ENCODE measurements at places on chromosomes 2 and 18. TPM values are rescaled to one million over a fixed set of nuclear protein-coding genes. Genes with fewer than 3 reads are reported as not detected.

DNA sequence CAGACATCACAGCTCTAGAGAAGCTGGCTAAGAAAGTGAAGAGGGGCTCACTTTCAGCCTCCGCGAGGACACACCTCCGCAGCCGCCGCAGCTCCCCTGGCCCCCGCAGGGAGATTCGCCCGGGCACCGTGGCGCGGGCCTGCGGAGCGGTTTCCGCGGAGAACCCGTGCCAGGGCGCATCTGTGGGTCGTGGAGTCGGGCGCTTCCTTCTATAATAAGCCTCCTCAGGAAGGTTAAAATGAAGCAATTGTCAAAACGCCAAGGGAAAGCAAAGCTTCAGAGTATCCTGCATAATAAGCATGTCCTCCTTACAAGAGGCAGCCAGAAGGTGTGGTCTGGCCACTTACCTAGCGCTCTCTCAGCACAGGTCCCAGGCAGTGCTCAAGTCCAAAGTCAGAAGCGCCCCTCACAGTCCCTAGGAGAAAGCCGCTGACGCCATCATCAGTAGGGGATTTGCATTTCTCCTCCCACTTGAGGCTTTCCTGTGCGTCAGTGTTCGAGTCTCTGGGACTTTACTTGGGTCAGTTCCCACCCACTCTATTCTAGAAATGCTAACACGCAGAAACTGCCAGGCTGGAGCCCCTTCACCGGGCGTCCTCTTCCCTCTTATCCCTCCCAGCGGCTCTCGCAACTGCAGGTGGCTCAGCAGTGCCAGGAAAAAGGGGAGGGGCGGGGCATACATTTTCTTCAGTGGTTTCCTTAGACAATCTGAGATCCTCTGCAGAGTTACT, at the start of gene STAT4:
Gene STAT4 (minus strand): TSS at position 395 of the 731 bp plus-strand sequence. CDS start 2,791 bp downstream, outside the sequence.
- DNase-seq, result peak; percentile 45

- no peak for DNase-seq
These were observed 23.6 kb upstream of the GMCL1 start for GRCh38 chr2:69805887-69806286.

CPLX4 gene
- not detected for total RNA-seq

DLX1 gene
- total RNA-seq, result not detected

ABCB11 gene
- total RNA-seq, result not detected

- no peak for DNase-seq
These were observed 24.1 kb downstream of the SLC14A2 start for GRCh38 chr18:45639408-45639807.

DNA sequence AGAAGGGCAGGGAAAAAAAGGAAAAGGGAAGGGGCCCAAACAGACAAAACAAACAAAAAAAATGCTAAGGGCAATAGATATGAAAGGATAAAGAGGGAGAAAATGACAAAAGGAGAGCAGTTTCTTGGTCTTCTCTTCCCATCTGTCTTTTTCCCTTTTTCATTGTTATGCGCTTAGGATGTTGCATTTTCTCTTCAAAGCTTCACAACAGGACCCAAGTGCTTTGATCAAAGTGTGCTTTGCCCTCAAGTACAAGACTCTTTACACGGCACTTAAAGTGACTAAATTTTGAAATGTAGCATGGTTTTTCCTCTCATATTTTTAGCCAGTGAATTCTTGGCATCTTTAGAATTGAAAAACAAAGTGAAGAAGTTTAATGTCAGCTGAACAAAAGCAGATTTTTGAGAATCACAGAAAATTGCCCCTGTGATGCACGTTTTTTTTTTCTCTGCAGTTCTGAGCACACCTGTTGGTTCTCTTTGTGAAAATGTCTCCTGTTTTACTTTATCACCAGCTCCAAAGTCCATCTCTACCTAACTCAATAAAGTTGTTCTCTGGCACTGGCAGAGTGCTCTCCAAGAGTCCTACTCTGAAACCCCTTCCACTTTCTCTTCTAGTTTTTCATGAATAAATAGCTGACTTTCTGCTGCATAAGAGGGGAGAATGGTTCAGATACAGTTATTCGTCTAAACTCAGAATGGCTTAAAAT, 126.6 kb downstream of the KCNH7 start:
- DNase-seq, result no peak

SKOR2 gene
- not detected for total RNA-seq

- DNase-seq, result peak; percentile 21
These were observed 33.4 kb upstream of the PPP4R1 start for GRCh38 chr18:9647496-9648323.

DNA sequence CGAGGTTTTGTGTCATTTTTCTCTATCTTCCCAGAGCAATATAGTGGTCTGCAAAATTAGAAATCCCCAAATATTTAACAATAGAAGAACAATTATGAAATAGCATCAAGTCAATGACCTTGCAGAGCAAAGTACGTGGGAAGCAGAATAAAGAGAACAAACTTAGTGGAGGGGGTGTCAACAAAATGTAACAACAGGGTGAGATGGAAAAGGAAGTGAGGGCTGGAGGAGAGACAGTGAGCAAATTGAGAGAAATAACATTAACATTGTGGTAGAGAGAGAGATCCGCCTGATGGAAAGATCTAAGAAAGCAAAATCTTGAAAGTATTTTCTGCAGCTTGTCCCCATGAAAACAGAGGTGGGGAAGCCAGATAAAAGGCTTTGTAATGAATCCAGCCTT, 23.4 kb downstream of the ARHGAP15 start:
- DNase-seq, result no peak

VAMP5 gene
- total RNA-seq, result 21.8 TPM

DNA sequence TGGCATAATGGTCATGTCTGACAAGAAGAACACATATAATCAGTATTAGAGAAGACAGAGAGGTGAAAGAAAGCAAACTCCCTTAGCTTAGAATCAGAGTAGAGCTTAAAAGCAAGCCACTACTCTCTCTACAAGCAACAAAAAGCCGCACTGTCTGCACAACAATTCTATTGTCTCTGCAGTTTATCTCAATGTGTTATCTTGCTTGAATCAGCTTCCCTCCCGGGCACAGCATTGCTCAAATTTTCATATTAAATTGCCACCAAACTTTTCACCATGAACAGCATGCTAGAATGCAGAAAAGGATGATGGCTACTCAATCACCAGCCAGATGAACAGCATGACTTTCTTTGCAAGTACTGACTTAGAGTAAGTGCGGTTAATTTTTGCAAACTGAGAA, 356.0 kb upstream of the KYNU start:
- no peak for DNase-seq

GRCh38 chr2:136422512-136422911, 304.6 kb upstream of the CXCR4 start:
- DNase-seq, result no peak

GRCh38 chr2:138949517-138949916, 169.3 kb upstream of the NXPH2 start:
- no peak for DNase-seq

KHK gene
- total RNA-seq, result 7.8 TPM

DLGAP1 gene
- total RNA-seq, result 4.1 TPM

- DNase-seq, result no peak
These were observed 13.0 kb downstream of the HDAC4 start for GRCh38 chr2:239387811-239388210.

- DNase-seq, result peak; percentile 51
These were observed 56.1 kb downstream of the SLC35F5 start for GRCh38 chr2:113700186-113700841.

ACAA2 gene
- 63.1 TPM for total RNA-seq

FAM228A gene
- total RNA-seq, result not detected

NHEJ1 gene
- total RNA-seq, result 11.3 TPM

NFE2L2 gene
- 34.6 TPM for total RNA-seq

GRHL1 gene
- 0.19 TPM for total RNA-seq

GRCh38 chr2:183014005-183014404, 24.3 kb downstream of the NCKAP1 start:
- no peak for DNase-seq

- DNase-seq, result no peak
These were observed 105.4 kb downstream of the CPO start for GRCh38 chr2:207044379-207045362.

PREPL gene
- 21.7 TPM for total RNA-seq

SLC30A3 gene
- not detected for total RNA-seq

- no peak for DNase-seq
These were observed 1043.9 kb downstream of the TMEM182 start for GRCh38 chr2:103805746-103806145.

MOGAT1 gene
- not detected for total RNA-seq

- DNase-seq, result no peak
These were observed 200.0 kb downstream of the ZNF407 start for GRCh38 chr18:74797577-74798151.

GRCh38 chr2:150060341-150060740, 427.1 kb downstream of the RND3 start:
- DNase-seq, result no peak

CDKL4 gene
- not detected for total RNA-seq

LYG2 gene
- not detected for total RNA-seq

- DNase-seq, result no peak
These were observed 77.2 kb downstream of the MDH1 start for GRCh38 chr2:63665846-63666475.
